ENCODE measurements at places on chromosomes 1 and 21.

- DNase-seq, result no peak
Measured at GRCh38 chr1:29563571-29563970, 327.2 kb downstream of the PTPRU start.

- DNase-seq, result no peak
Measured at GRCh38 chr1:182261655-182262054, 129.9 kb downstream of the GLUL start.

DNA sequence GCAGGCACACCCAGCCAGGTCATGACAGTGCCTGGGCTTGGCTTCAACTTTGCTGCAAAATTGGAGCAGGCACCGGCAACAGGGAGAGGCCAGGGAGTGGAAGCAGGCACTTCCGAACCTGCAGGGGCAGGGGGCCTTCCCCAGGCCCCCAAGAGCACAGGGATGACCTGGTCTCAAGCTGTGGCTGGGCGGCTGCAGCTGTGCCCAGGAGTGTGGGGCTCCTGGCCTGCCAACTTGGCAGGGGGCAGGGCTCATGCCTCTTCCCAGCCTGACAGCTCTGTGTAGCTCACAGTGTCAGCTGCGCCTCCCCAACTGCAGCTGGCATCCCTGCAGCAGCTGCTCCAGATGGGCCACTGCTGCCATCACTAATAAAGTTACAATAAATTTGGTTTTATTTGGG, 51.5 kb upstream of the SCYL3 start:
- no peak for DNase-seq

DNA sequence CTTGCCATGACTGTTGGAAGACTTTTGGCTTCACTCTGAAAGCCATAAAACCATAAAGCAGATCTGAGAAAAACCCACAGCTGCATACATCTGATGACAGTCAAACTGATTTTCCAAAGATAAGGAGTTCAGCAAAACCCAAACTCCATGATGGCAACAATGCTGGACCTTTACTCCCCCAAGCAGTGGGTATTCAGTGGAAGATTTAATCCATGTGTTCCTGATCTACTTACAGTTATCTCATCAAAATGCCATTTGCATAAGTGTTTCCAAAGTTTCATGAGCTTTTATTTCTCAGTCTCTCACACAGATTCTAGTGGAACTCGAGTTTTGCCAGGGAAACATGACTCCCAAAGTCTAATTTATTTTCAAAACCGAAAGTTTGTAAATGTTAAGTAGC, 184.9 kb downstream of the ZC3H11B start:
- DNase-seq, result no peak

- no peak for DNase-seq
Measured at GRCh38 chr21:45581322-45581712, 39.1 kb upstream of the SLC19A1 start.

GRCh38 chr21:46118316-46119143, 20.6 kb downstream of the COL6A2 start:
- no peak for DNase-seq

DNA sequence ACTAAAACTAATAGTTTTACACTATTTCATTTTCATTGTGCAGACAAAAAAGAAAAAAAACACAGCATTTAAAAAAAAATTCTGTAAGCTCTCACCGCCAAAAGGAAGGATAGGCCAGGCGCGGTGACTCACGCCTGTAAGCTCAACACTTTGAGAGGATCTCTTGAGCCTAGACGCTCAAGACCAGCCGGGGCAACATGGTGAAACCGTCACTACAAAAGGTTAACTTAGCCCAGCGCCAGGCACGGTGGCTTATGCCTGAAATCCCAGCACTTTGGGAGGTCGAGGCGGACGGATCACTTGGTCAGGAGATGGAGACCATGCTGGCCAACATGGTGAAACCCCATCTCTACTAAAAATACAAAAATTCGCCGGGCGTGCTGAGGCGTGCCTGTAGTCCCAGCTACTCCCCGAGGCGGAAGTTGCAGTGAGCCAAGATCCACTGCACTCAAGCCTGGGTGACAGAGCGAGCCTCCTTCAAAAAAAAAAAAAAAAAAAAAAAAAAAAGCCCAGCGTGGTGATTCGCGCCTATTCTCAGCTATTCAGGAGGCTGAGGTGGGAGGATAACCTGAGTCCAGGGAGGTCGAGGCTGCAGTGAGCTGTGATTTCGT, 14.3 kb upstream of the SPEN start:
- DNase-seq, result peak; percentile 63

GRCh38 chr1:230825761-230826160, 42.6 kb downstream of the C1orf198 start:
- DNase-seq, result no peak

- no peak for DNase-seq
Measured at GRCh38 chr1:113452921-113453770, 62.8 kb downstream of the MAGI3 start.

DNA sequence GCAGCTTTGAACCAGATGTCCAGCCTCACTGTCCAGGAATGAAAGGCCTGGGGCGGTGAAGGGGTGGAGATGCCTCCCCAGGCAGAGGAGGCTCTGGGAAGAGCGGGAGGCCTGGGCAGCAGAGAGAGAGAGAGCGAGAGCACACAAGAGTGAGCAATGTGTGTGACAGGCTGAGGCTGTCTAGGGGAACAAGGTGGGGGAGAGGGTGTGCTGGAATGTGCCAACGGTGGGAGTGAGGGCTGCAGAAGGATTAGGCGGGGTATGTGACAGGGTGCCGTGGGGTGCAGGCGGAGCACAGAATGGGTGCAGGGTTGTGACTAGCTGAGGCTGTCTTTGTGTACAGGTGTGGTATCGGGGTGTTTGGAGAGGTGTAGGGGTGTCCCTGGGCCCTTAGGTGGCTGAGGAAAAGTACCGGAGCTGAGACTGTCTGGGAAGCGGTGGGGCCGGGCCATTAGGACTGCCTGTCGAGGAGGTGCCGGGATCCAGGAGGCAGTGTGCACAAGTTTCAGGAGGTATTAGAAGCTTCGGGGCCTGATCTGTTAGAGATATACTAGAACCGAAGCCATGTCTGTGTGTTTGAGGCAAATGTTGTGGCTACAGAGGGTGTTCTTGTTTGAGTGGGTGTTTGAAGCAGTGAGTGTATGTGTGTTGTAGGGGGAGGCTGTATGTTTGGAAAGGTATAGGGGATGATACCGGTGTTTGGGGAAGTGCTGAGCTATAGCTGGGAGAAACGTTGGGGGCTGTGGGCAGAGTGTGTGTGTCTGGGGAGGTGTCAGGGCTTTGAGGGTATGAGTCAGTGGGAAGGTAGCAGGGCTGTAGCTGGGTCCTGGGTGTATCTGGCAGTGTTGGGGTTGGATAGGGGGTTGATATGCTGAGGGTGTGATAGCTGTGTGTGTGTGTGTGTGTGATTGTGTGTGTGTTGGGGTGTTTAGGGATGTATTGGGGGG, 9.1 kb downstream of the AHDC1 start:
- no peak for DNase-seq

- DNase-seq, result no peak
Measured at GRCh38 chr1:119729044-119729443, 17.3 kb downstream of the PHGDH start.

DNA sequence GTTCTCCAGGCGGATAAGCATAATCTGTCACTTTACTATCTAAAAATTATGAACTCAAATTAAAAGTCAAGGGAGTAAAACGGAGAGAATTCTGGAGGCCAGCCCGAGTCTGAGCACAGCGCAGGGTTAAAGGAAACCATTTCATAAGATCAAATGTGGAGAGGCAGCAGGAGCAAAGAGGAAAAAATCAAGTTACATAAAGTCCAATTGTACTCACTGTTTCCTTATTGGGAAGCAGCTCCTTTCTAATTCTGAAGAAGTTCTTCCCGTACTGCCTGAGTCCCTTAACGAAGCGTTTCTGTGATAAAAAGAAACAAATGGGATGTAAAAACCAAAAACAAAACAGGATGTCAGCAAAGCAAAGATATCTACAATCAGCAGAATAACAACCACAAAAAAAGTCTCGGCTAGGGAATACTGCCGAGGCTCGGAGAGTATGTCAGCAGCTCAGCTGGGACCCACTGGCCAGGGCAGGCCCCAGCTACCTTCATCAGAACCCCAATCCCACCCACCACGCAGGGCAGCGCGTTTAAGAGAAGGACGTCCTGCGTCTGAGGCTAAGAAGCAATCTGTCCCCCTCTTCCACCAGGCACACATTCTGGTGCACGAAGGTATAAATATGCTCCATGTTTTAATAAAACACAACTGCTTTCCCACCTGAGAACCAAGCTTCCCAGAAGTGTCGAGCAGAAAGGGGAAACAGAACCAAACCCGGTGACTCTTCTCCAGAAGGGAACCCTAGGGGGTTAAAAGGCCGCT, 104.8 kb downstream of the SLC45A1 start:
- peak; percentile 35 for DNase-seq

- no peak for DNase-seq
Measured at GRCh38 chr1:170765712-170766330, 101.9 kb downstream of the PRRX1 start.
